ENCODE measurements at places on chromosomes 3 and 15. TPM values are rescaled to one million over a fixed set of nuclear protein-coding genes. Genes with fewer than 3 reads are reported as not detected.

DNA sequence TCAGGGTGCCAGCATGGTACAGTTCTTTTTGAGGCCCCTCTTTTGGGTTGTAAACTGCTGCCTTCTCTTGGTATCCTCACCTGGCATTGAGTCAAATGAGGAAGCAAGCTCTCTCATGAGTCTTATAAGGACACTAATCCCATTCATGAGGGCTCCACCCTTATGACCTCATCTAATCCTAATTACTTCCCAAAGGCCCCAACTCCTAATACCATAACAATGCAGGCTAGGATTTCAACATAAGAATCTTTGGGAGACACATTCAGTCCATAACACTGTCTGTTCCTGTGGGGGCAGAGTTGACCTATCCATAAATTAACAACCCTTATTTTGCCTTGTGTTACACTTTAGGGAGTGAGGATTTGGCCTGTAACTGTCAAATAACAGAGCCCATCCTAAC lies 278.3 kb downstream of the LRTM1 start:
- H3K36me3 ChIP-seq = no peaks in the 10 kb centered on the region
- H3K27ac ChIP-seq = no peak overlapping the region
- no peaks in the 10 kb centered on the region for H3K27me3 ChIP-seq

DNA sequence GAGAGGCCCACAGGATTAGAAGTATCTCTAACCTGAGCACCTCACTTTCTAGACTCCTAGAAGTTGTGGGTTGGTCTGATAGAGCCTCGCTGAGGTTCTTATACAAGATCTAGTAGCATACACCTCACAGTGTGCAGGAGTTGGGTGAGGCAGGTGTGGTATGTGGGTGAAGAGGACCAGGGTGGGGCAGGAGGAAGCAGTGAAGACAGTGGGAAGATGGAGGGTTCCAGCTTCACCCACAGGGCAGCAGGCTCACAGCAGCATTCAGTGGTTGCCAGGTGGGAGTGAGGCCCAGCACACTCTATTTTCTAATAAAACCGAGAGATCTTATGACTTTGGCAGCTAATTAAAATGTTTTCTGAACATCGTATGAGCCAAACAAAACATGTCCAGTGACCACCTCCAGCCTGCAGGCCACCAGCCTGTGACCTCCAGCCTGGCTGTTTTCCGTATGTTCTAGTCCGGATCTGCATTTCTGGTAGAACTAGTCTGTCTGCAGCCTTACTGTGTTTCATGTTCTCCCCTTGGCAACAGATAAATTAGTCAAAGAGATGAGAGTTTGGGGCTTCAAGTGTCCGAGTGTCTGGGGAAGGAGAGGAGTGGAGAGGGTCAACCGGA lies 170.4 kb upstream of the CTDSPL start:
- no peak overlapping the region for H3K27ac ChIP-seq
- no peaks in the 10 kb centered on the region for H3K36me3 ChIP-seq
- H3K4me3 ChIP-seq = no peak overlapping the region
- H3K4me1 ChIP-seq = no peaks in the 10 kb centered on the region
- no peak for DNase-seq
- no peaks in the 10 kb centered on the region for H3K27me3 ChIP-seq

DNA sequence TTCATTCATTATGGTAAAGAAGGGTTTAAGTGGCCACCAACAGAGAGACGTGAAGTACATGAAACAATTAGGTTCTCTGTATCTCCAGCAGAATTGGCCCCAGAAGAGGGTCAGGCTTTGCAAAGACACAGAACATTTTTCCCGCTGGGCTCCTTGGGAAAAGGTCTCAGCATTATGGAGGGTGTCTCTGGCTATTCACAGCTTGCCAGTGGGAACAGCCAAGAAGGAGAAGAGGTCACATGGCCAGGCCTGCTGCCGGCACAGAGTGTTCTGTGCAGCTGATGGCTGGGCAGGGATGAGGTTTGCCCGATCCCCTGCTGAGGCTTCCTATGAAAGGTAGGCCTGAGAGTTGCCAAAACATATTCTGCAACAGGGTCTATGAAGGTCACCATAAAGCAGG lies 77.8 kb upstream of the LPP start:
- no peak overlapping the region for H3K27ac ChIP-seq
- no peak for DNase-seq
- no peak overlapping the region for H3K4me3 ChIP-seq
- no peaks in the 10 kb centered on the region for H3K4me1 ChIP-seq
- H3K27me3 ChIP-seq = no peaks in the 10 kb centered on the region
- H3K36me3 ChIP-seq = no peaks in the 10 kb centered on the region

GRCh38 chr15:92900731-92901071 lies 577 bp downstream of the CHD2 start:
- no peaks in the 10 kb centered on the region for H3K4me1 ChIP-seq
- peak overlapping the region; percentile 95 for H3K4me3 ChIP-seq
- no peaks in the 10 kb centered on the region for H3K27me3 ChIP-seq
- peak overlapping the region; percentile 96 for H3K27ac ChIP-seq
- DNase-seq = no peak
- H3K36me3 ChIP-seq = peaks cover 5% of the 10 kb centered on the region

DNA sequence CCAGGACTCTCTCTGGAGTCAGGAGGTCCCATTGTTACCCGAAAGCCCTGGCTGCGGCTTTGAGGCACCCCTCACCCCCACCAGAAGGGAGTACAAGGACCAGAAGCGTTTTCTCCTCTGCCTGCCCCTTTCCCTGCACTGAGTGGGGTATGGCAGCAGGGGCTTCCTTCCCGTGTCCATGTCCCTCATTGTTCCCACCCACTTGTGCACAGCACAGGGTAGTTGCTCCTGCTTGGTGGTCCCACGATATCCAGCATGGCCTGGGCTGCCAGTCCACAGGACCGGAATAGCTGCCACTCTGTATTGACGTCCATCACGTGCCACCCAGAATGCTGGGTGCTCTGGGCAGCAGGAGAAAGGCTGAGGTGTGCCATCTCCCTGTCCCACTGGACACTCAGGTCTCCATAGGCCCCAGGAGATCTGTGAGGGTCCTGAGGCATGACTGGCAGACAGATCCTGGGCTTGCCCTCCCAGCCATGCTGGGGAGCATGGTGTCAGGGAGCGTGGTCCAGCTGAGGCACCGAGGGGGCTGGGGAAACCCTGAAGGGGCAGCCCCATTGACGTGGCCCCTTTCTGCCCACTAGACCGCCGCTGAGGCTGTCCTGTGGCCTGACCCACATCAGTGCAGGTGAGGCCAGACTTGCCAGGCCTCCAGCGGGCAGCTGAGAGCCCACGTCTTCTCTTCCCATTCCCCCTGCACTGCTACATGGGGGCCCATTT lies 45.3 kb upstream of the SEC22A start:
- H3K4me1 ChIP-seq = peaks cover 9% of the 10 kb centered on the region
- H3K36me3 ChIP-seq = peaks cover 11% of the 10 kb centered on the region
- H3K4me3 ChIP-seq = no peak overlapping the region
- H3K27ac ChIP-seq = no peak overlapping the region
- H3K27me3 ChIP-seq = no peaks in the 10 kb centered on the region

GRCh38 chr3:37577697-37578096 lies 284.0 kb upstream of the CTDSPL start:
- H3K4me3 ChIP-seq = no peak overlapping the region
- H3K36me3 ChIP-seq = no peaks in the 10 kb centered on the region
- no peaks in the 10 kb centered on the region for H3K27me3 ChIP-seq

DNA sequence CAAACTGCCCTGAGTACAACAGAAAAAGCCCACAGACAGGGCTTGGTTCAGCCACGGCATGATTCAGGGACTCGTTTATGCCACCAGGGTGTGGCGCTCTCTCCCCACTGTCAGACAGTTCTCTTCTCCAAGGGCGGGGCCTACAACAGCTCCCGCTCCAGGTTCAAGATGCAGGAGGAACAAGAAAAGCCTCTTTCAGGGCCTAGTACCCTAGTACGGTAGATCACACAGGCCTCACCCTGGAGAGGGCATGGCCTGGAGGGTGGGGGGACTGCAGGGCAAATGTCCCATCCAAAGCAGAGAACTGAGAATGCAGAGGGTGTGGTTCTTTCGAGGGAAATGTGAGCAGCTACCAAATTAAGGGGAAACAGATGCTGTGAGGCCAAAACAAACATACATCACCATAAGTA lies 12.0 kb downstream of the MESD start:
- H3K4me1 ChIP-seq = no peaks in the 10 kb centered on the region
- H3K4me3 ChIP-seq = no peak overlapping the region
- no peaks in the 10 kb centered on the region for H3K27me3 ChIP-seq
- no peak for DNase-seq
- peaks cover 1% of the 10 kb centered on the region for H3K36me3 ChIP-seq
- no peak overlapping the region for H3K27ac ChIP-seq

GRCh38 chr15:84099181-84099580 lies 136.4 kb upstream of the GOLGA6L4 start:
- peaks cover 8% of the 10 kb centered on the region for H3K4me1 ChIP-seq
- peak; percentile 55 for DNase-seq
- H3K36me3 ChIP-seq = no peaks in the 10 kb centered on the region
- H3K27ac ChIP-seq = peak overlapping the region; percentile 24
- no peak overlapping the region for H3K4me3 ChIP-seq

- H3K27me3 ChIP-seq = no peaks in the 10 kb centered on the region
- peak overlapping the region; percentile 84 for H3K27ac ChIP-seq
- DNase-seq = no peak
- H3K36me3 ChIP-seq = no peaks in the 10 kb centered on the region
- peak overlapping the region; percentile 43 for H3K4me3 ChIP-seq
- peaks cover 16% of the 10 kb centered on the region for H3K4me1 ChIP-seq
These were observed 106.3 kb upstream of the RNU6-1 start for GRCh38 chr15:67945951-67946700.

- H3K27me3 ChIP-seq = no peaks in the 10 kb centered on the region
- peak overlapping the region; percentile 51 for H3K27ac ChIP-seq
- H3K4me1 ChIP-seq = peaks cover 16% of the 10 kb centered on the region
- no peaks in the 10 kb centered on the region for H3K36me3 ChIP-seq
- DNase-seq = no peak
These were observed 35.0 kb upstream of the PLCL2 start for GRCh38 chr3:16849795-16850194.

DNA sequence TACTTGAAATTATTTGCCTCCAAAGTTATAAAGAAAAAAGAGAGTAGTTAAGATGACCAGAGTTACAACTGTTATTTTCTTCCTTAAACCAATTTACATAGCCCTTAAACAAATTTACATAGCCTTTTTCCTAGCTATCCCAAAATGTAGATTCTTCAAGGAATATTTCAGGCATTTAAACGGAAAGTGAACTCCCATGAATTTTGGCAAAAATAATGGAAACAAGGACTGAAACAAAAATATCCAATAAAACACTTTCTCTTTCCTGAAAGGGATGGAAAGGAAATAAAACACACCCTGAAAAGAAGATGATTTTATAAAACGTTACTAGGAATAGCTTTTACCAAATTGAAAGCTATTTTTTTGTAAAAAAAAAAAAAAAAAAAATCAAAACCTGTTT lies 418.6 kb downstream of the FOXP1 start:
- no peak overlapping the region for H3K27ac ChIP-seq
- DNase-seq = no peak
- no peaks in the 10 kb centered on the region for H3K36me3 ChIP-seq
- no peaks in the 10 kb centered on the region for H3K4me1 ChIP-seq

GRCh38 chr15:88989578-88989977 lies 76.4 kb upstream of the MFGE8 start:
- H3K27ac ChIP-seq = no peak overlapping the region
- no peaks in the 10 kb centered on the region for H3K36me3 ChIP-seq
- H3K4me3 ChIP-seq = no peak overlapping the region
- no peaks in the 10 kb centered on the region for H3K4me1 ChIP-seq
- DNase-seq = no peak

- no peaks in the 10 kb centered on the region for H3K4me1 ChIP-seq
- H3K36me3 ChIP-seq = no peaks in the 10 kb centered on the region
- no peaks in the 10 kb centered on the region for H3K27me3 ChIP-seq
- no peak for DNase-seq
- no peak overlapping the region for H3K27ac ChIP-seq
These were observed 29.6 kb downstream of the SST start for GRCh38 chr3:187640569-187641059.

DNA sequence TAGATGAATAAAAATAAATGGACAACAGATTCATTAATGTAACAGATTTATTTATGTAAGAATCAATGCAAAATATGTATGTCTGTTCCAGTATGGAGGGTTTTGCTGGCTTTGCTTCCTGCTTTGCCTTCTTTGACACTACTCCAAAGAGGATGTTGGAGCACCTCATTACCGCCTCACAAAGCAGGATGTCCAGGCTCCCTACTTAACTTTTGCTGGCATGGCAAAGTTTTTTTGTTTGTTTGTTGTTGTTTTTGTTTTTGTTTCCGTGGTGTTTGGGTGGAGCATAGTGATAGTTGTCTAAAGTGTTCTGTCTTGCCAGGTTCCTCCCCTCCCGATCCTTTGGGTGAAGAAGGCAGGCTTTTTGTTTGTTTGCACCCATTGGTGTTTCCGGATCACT lies 38.7 kb downstream of the DIPK2A start:
- H3K4me1 ChIP-seq = no peaks in the 10 kb centered on the region
- no peak overlapping the region for H3K27ac ChIP-seq
- DNase-seq = no peak
- H3K36me3 ChIP-seq = no peaks in the 10 kb centered on the region

DNA sequence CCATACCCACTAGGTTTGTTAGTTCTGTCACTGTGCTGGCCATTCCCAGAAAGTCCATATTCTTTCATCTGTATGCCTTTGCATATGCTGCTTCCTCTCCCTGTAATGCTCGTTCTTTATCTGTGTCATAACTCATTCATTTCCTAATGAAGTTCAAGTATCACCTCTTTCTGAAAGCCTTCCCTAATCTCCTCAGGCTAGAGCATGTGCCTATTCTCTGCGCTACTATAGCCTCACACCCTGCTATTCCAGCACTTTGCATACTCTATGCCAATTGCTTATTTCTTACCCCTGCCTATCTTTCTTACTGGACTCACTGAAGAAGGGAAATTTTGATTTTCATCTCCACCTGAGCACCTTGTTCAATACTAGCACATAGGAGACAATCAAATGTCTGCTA lies 25.6 kb upstream of the C2CD4B start:
- H3K36me3 ChIP-seq = no peaks in the 10 kb centered on the region
- H3K4me1 ChIP-seq = no peaks in the 10 kb centered on the region
- H3K27me3 ChIP-seq = no peaks in the 10 kb centered on the region
- no peak overlapping the region for H3K27ac ChIP-seq
- no peak for DNase-seq

KCNMB2 gene
- total RNA-seq = 7.5 TPM

GOLGA8G gene
- not detected for total RNA-seq

PPP1R2 gene
- total RNA-seq = 45.1 TPM

ALPK3 gene
- 0.05 TPM for total RNA-seq

SCAANT1 gene
- total RNA-seq = 1.7 TPM

PLCH1 gene
- 0.05 TPM for total RNA-seq

CKMT1A gene
- not detected for total RNA-seq
